Naive thymus-derived CD4-positive, alpha-beta T cell (primary cell): ENCODE measurements at places on chromosomes 12 and 14. TPM values are rescaled to one million over a fixed set of nuclear protein-coding genes. Genes with fewer than 3 reads are reported as not detected.

Gene NOVA1
- polyA plus RNA-seq: not detected

Gene SERPINA1
- polyA plus RNA-seq: 0.59 TPM

Gene ASPG
- polyA plus RNA-seq: not detected

Gene HIF1A
- 75.1 TPM for polyA plus RNA-seq

Gene CCDC197
- polyA plus RNA-seq: not detected

DNA sequence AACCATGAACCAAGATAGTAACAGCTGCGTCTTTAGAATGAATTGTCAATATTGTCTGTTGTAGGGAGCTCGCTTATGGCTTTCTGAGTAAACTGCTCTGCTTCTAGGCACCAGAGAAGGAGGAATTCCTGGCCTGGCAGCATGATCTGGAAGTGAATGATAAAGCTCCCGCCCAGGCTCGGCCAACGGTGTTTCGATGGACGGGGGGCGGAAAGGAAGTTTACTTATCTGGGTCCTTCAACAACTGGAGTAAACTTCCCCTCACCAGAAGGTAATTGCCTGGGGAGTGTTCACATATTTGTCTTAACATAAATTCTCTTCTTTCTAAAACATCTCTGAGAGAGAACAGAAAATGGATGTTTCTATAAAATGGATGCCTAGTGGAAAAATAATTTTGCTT lies 4.3 kb downstream of the PRKAB1 start:
- DNase-seq: no peak

GRCh38 chr14:50379563-50379962 lies 17.1 kb downstream of the CDKL1 start:
- no peak for DNase-seq

DNA sequence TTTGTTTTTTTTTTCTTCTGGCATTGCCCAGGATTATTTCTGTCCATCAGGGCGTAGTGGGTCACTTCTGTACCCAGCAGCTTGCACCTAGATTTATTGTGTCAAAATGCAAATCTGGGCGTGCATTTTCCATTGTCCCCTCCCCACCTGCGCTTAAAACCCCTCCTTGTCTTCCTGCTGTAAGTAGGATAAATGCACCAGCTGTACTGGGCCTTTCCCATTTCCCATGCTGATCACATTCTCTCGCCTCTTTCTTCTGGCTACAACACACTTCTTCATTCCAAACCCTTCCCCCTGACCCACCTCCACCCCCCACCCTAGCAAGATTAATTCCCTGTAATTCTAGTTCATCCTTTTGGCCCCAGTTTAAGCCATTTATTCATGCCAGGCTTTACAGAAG lies 128.0 kb downstream of the ETV6 start:
- no peak for DNase-seq

- no peak for DNase-seq
Observed at GRCh38 chr14:49961270-49962222, 68.7 kb downstream of the ARF6 start.

DNA sequence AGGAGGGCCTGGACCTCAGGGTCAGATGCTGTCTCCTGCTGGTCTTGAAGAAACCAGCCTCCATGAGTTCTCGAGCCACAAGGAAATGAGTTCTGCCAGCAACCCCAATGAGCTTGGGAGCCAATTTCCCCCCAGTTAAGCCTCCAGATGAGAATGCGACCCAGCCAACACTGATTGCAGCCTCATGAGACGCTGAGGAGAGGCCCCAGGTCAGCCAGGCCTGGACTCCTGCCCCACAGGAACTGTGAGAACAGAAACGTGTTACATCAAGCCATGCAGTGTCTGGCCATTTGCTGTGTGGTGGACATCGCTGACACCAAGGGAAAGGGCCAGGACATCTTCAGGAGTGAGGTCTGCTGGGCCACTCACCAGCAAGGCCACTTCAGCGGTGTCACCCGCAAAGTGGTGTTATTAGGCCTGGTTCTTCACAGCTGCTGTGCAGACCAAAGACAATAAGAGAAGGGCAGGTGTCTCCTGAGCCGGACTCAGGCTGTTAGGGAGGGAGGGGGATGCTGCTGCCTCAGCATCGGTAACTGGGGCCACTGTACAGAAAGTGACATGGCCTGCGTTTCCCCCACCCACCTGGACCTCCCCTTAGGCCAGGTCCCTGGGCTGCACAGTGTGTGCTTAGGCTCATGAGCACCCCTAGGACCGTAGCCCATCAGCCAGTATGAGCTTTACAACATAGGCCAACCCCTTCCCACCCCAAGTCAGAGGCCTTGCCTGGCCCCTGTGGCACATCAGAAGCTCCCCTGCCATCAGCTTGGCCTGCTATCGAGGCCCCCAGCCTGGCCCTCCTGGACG lies 272.4 kb upstream of the RTL1 start:
- DNase-seq: no peak

DNA sequence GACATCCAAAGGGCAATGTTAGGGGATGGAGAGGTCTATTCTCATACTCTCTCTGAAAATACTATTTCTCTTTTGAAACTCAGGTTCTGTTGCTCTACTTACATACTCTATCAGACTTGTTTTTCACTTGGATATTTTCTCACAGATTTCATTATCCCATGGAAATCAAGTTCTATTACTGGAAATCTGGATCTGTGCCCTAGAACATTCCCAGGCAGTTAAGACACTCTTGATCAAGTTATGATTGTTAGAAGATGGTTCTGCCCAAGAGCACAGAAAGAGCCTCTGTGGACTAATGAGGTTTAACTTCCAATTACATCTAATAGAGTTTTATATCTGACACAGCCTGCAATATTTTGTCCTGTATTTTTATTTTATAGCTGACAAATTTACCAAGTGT lies 591.0 kb upstream of the ATP2B1 start:
- no peak for DNase-seq

DNA sequence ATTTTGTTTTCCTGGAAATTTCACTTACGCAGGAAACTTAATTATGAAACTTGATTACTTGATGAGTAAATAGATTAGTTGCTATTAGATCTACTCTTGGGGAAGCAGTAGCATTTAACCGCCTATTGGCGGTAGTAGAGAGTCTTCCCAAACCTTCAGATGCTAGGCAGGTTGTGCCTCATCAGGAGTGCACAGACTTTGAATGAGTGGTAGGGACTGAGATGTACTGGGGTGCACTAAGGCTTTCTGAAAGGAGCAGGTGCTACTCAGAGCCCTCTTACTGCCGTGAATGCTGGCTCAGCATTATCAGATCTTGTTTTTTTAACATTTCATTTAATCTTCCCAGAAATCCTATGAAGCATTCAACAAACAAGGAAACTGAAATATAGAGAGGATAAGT lies 7.7 kb downstream of the GATC start:
- DNase-seq: peak; percentile 23

GRCh38 chr12:14366209-14367039 lies 942 bp downstream of the ATF7IP start:
- DNase-seq: no peak

DNA sequence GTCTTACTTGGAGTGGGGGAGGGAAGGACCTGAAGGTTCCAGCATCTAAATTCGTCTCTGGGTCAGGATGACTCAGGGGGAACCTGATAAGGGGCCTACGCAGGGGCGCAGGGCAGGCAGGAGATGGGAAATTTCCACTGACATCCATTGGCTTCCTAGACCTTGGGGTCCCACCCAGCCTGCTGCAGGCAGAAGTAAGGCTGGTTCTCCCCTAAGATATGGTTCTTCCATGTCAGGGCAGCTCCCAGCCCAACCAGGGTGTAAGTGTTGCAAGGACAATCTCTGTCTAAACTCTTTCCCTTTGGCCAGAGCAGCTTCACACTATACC lies 2.1 kb upstream of the NDRG2 start:
- DNase-seq: no peak

DNA sequence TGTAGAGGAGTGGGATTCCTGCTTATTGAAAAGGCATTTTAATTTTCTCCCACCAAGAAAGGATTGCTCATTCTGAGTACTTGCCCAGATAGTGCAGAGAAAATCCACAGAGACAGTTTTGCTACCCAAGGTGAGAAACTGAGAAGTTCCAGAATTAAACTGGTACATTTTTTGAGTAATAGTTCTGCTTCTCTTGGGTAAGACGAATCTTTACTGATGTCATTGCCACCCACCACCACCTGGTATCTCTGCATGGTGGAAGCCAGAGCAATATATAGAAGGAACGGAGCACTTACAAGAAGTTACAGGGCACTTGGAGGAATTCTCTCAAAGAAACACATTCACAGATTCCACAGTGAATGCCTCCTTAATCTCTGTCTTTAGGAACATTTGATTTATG lies 20.7 kb upstream of the FRMD6 start:
- no peak for DNase-seq
